Fibroblast of skin of scalp (primary cell): ENCODE measurements at places on chromosomes 3 and 15.

DNA sequence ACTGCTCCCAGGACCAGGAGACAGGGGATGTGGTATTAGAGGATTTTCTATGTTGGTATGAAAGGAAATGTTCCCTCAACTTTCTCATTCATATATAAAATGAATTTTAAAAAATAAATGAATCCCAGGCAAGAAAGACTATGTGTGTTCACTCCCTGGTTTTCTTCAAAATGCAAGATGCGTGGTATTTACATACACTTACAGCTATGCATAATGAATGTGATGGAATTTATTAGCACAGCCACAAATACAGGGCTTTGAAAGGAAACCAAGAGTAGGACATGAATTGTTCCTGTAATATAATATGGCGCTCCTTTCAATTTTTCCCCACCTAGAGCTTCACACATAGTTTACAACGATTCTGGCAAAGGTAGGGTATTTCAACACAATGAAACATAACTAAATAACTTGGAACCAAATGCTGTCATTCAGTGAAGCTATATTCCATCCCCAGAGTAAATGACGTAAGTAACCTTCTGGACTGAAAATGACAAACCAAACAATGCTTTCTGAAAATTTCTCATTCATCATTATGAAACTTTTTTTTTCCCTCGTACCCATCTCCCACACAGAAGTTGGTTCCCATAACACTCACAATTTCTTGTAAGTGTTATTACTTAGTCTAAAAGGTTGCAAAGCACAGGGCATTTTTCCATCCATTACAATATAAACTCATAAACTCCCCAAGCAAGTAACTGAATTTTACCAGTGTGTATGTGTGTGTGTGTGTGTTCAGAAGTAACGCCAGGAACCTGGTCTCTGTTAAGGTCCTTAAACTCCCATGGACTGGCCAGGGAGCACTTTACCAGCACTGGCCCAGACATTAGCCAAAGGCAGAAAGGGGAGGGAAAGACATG lies 41.8 kb downstream of the CBLB start:
- peak; percentile 36 for DNase-seq

DNA sequence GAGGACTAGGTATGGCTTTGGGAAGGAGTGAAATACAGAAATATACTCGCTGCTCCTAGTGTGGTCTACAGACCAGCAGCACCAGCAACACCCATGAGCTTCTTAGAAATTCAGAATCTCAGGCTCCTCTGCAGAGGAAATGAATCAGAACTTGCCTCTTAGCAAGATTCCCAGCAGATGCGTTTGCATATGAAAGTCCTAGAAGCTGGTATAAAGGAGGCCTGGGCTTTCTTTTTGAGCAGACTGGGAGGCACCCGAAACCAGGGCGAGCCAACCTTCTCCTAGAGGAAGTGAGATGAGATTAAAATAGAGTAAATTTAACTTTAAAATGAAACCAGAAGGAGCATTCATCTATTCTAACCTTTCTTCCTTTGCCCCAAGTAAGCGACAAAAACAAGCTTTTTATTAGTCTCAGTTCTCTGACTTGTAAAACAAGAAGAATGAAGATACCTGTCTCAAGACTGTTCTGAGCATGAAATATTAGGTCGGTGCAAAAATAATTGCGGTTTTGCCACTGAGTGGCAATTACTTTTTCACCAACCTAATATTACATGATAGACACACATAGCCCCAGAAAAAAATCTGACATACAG lies 140.0 kb downstream of the PDZRN3 start:
- peak; percentile 23 for DNase-seq

- no peak for DNase-seq
Observed at GRCh38 chr3:12655701-12656100, 8.2 kb downstream of the RAF1 start.

DNA sequence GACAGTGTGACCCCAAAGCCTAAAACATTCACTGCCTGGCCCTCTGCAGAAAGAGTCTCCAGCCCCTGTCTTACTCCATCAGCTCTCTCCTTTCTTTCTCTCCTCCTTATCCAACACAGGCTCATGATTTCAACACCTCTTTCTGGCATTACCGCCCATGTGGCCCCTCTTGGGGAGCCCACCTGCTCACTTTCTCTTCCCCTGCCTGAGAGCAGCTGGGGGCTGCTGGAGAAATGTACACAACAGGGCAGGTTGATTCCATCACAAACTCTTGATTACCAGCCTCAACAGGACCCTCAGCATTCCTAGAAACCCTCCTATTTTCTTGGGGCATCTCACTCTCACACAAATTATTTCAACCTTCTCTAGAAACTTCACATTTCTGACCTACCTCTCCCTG lies 98.3 kb downstream of the ABHD5 start:
- no peak for DNase-seq

DNA sequence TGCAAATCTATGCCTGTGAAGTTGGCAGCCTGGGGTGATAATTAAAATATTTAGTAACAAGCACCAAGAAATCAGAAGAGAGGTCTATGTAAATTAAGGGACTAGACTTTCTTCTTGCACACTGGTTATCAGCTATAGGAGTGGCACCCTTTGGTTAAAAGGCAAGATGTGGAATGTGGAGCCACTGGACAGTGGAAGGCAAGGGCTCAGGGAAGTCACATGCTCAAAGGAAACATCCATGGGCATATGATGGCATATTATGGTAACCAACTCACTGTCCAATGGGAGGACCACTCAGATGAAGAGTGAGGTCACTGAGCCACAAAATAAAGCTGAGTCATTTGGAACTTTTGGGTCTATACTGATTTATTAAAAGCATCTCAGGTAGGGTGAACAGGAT lies 165.6 kb upstream of the PRICKLE2 start:
- no peak for DNase-seq

- DNase-seq: no peak
Observed at GRCh38 chr3:134594331-134594741, 56.5 kb downstream of the KY start.

DNA sequence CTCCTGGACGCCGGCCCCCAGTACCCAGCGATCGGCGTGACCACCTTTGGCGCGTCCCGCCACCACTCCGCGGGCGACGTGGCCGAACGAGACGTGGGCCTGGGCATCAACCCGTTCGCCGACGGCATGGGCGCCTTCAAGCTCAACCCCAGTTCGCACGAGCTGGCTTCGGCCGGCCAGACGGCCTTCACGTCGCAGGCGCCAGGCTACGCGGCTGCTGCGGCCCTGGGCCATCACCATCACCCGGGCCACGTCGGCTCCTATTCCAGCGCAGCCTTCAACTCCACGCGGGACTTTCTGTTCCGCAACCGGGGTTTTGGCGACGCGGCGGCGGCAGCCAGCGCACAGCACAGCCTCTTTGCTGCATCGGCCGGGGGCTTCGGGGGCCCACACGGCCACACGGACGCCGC lies 956 bp downstream of the ZIC1 start:
- no peak for DNase-seq

GRCh38 chr3:41711651-41712050 lies 250.3 kb downstream of the ULK4 start:
- peak; percentile 88 for DNase-seq

DNA sequence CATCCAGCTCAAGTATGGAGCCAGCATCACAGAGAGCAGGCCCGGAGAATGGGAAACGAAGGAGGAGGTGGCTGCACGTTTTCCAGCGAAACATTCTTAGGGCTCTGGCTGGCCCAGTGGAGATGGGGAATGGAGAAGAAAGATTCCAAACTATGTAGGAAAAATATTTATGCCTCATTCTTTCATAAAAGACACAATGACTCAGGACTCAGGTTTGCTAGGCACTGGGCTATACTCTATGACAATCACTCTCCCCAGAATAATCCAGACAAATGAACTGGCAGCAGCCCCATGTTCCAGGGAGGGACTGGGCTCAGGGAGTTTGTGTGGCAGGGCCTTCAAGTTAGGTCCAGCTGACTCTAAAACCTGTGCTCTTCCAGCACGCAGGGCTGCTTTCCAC lies 110.8 kb upstream of the RAD18 start:
- DNase-seq: peak; percentile 84

DNA sequence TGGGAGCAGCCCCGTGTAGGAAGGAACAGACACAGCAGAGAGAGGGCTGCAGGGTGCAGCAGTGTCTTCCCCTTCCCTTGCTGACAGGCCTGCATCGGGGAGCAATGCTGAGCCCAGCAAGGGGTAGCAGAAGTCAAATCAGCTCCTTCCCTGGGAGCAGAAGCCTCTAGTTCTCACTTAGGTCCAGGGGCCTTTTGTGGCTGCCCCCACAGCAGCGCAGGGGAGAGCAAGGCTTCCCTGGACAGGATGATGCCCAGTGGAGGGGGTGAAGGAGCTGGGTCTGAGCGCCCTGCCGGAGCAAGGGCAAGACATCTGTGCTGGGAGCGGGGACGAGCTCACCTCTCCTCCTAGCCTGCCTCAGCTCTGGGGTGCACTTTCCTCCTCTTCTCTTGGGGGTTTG lies 827 bp downstream of the PLCB2 start:
- DNase-seq: no peak

DNA sequence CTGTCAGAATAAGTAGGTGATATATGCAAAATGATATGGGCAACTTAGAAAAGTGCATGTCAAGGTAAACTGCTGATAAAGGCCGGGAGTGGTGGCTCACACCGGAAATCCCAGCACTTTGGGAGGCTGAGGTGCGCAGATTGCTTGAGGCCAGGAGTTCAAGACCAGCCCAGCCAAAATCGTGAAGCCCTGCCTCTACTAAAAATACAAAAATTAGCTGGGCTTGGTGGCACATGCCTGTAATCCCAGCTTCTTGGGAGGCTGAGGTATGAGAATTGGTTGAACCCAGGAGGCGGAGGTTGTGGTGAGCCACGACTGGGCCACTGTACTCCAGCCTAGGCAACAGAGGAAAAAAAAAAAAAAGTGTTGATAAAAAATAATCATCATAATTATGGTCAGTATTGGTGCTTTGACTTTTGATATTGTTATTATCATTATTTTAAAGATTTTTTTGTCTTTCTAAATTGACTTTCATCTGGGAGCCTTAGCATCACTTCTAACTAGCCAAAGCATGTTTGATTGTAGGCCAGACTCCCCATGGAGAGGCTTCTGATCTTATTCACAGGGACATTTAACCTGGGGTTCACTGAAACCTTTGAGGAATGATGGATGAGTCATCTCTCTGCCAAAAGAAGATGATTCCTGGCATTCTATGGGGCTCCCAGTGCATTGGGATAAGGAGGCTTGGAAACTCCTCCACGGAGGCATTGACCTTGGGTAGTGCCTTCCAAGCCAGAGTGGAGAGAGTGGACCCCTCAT lies 5.6 kb downstream of the ZBTB38 start:
- peak; percentile 39 for DNase-seq

DNA sequence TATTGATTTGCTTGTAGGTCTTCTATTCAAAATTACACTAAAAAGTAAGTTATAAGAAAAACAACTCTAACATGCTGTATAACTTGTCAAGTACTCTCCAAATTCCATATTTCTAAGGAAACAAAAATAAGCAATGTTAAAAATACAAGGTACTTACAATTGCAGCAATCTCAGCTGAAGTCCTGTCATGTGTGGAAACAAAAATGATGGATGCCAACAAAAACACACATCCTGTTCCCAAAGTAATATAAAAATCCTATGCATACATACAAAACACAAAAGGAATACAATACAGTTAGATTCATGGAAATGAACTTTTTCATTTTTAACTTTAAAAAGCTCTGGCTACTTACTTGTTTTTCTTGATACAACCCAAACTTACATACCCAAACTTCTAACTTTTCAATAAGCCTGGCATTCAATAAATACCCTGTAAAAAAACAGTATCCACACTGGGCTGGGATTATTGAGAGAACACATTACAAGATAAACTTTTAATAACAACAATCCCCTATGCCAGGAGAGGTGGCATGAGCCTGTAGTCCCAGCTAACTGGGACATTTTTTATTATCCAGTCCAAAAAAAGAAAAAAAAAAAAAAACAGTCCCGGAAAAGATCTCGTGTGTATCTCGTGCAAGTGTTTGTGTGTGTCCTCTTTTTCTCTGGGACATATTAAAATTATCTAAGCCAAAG lies 14.7 kb downstream of the CMTM6 start:
- no peak for DNase-seq

DNA sequence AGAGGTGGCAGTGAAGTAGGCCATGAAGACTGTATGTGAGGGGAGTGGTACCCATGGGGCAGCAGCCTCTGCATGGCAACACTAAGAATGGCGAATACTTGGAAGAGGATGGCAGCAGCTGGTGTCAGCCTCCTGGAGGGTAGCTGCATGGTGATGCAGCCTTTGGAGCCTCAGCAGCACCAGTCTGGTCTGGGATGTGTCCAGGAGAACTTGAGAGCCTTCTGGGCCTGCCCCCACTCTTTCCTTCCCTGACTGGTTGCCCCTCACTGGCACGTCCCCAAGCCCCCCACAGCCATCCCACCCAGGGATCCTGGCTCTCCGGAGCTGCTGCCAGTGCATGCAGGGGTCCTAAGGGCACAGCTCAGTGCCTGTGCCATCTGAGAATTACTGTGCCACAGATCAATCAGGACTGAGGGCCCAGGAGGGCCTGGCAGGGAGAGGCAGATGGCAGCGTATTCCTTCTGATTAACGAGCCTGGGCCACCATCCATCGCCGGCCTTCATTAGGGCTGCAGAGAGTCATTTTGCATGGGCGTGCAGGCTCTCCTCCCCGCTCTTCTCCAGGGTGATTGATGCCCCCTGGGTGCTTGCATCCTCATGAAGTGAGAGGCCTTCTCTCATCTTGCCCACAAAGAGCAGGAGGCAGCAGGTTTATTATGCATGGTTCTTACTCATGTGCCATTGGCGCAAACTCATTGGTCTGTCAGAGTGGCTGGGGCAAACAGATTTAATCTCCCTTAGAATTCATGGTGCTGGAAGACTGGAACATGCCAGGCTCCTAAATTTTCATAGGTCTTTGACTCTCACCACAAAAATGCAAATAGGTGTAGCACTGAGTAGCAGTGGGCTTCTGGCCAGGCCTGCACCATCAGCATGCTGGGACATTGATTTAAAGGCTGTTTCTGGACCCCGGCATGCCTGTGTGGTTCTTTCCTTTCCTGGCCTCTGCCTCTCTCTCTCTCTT lies 116.8 kb downstream of the EPHB1 start:
- no peak for DNase-seq

GRCh38 chr3:10629671-10630040 lies 124.3 kb upstream of the ATP2B2 start:
- DNase-seq: no peak

- DNase-seq: peak; percentile 80
Observed at GRCh38 chr3:100068826-100069225, 45.5 kb downstream of the FILIP1L start.

GRCh38 chr15:68734352-68734751 lies 86.3 kb downstream of the ANP32A start:
- no peak for DNase-seq

- no peak for DNase-seq
Observed at GRCh38 chr3:183448369-183449128, 20.1 kb upstream of the MCF2L2 start.

GRCh38 chr3:63353383-63353782 lies 75.3 kb downstream of the SYNPR start:
- DNase-seq: peak; percentile 71

GRCh38 chr3:18446149-18446825 lies 21.1 kb upstream of the SATB1 start:
- no peak for DNase-seq

- DNase-seq: no peak
Observed at GRCh38 chr3:110493438-110494092, 578.1 kb upstream of the NECTIN3 start.

DNA sequence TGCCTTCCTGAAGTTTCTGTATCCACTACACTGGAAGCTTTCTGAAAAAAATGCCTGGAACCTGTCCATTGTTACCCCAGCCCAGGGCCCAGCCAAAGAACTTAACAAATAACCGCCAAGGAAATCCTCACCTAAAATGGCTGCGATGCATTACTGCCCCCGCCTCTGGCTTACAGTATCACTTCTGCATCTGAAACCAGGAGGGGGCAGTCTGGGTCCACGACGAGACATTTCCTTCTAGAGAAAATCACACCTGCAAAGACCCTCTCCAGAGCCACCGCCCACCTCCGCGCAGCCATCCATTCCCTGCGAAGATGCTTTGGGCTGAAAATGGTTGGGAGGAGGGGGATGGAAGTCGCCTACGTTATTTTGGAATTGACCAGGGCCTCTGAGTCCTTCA lies 22.4 kb upstream of the CELF6 start:
- DNase-seq: no peak
